ENCODE measurements at places on chromosomes 6 and 20. TPM values are rescaled to one million over a fixed set of nuclear protein-coding genes. Genes with fewer than 3 reads are reported as not detected.

The GGTLC1 gene
- total RNA-seq, result not detected

The MOCS3 gene
- 17.2 TPM for total RNA-seq

The COX4I2 gene
- not detected for total RNA-seq

The ENTPD6 gene
- total RNA-seq, result 88.4 TPM

The ARMC12 gene
- total RNA-seq, result 4.6 TPM

The TXNDC5 gene
- total RNA-seq, result 503 TPM

The ADTRP gene
- not detected for total RNA-seq

The EYA4 gene
- 0.17 TPM for total RNA-seq

The KIF25 gene
- not detected for total RNA-seq

The MARCKS gene
- 48.6 TPM for total RNA-seq

The OR2B6 gene
- total RNA-seq, result not detected

The ZFP57 gene
- not detected for total RNA-seq
